ENCODE measurements at places on chromosomes 3 and 15. TPM values are rescaled to one million over a fixed set of nuclear protein-coding genes. Genes with fewer than 3 reads are reported as not detected.

Gene CIAO2A
- total RNA-seq = 86.4 TPM

Gene IL17RB
- total RNA-seq = not detected

Gene CPN2
- total RNA-seq = not detected

Gene FGF7
- 0.32 TPM for total RNA-seq

Gene ZMYND10
- 0.32 TPM for total RNA-seq

Gene HTD2
- total RNA-seq = 6.5 TPM

Gene SLCO3A1
- 1.6 TPM for total RNA-seq

Gene PRKCD
- total RNA-seq = 5.5 TPM

Gene CHL1
- total RNA-seq = not detected

Gene NANOGP8
- total RNA-seq = not detected

Gene GOLGA8J
- not detected for total RNA-seq

Gene C15orf39
- total RNA-seq = 4.0 TPM

Gene OXTR
- total RNA-seq = under 0.01 TPM

Gene EXD1
- total RNA-seq = not detected

Gene ACTRT3
- total RNA-seq = 6.2 TPM

Gene ACP3
- total RNA-seq = not detected

Gene KLF15
- total RNA-seq = 0.65 TPM

Gene ITPKA
- 0.65 TPM for total RNA-seq

Gene ASB14
- total RNA-seq = not detected

Gene FEZF2
- total RNA-seq = not detected

Gene ATP13A5
- total RNA-seq = not detected

Gene CCDC9B
- total RNA-seq = 28.4 TPM

Gene GRK7
- not detected for total RNA-seq

Gene RARRES1
- total RNA-seq = 1.1 TPM

Gene CORO2B
- 0.32 TPM for total RNA-seq

Gene SEMA3G
- 61.1 TPM for total RNA-seq

Gene PPM1M
- total RNA-seq = 12.3 TPM

Gene TRIM71
- total RNA-seq = not detected

Gene SKOR1
- total RNA-seq = not detected
